ENCODE measurements at places on chromosomes 5 and 9.

DNA sequence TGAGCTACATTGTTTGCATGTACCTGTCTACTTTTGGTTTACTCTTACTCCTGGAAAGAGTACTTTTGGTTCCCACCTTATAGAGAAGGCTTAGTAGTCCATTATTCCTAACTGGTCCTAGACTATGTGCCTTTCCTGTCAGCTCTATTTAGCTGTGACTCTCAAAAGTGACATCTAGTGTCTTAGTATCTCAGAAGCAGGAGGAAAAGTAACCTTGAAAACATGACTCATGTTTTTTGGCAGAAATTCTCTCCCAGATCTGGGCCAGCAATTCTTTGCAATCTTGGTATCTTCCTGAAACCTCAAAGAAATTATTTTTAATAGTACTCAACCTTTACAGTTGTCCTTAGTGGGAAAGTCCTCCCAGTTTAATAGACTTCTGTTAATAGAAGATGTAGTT lies 691.7 kb upstream of the SEMA6A start:
- DNase-seq: no peak

DNA sequence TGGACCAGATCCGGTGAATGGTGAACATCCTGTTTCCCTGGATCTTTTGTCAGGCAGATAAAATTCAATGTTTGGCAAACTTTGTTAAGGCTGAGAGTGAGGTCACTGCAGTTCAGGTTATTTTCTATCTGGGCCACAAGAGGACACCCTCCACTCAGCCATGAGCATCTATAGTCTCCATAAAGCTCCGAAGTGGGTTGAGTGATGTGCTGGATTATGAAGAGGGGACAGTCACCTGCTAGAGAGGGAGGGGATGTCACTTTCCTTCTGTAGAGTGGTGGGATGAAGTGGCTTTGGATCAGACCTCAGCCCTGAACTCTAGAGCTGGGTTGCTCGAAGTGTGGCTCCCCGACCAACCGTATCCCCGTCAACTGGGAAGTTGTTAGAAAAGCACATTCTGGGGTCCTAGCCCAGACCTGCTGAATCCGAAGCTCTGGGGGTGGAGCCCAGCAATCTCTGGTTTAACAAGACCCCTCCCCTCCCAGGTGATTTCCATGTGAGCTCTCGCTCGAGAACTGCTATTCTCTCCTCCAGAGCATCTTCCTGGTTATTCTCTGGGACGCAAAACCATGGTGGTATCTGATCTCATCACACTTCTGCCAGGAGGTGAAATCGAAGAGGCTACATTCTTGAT lies 31.8 kb upstream of the FGF1 start:
- no peak for DNase-seq

- DNase-seq: no peak
Observed at GRCh38 chr9:127308652-127309434, 44.3 kb downstream of the GARNL3 start.

DNA sequence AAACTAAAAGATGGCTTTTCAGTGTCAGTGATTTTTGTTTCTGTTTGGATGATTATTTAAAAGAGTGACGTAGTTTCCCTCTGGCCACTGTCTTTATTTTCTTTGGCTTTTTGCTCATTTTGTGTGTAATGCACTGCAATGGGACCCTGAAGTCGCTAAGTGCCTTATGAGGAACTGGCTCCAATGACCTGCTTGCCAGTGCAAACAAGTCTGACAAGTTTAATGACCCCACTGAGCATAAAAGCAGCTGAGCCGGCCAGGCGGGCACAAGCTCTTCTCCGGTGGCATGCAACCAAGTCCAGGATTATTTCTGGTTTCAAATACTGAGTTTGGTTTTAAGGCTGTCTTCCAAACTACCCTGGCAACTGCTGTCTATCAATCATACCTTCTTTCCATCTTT lies 15.6 kb upstream of the GNA14 start:
- no peak for DNase-seq

DNA sequence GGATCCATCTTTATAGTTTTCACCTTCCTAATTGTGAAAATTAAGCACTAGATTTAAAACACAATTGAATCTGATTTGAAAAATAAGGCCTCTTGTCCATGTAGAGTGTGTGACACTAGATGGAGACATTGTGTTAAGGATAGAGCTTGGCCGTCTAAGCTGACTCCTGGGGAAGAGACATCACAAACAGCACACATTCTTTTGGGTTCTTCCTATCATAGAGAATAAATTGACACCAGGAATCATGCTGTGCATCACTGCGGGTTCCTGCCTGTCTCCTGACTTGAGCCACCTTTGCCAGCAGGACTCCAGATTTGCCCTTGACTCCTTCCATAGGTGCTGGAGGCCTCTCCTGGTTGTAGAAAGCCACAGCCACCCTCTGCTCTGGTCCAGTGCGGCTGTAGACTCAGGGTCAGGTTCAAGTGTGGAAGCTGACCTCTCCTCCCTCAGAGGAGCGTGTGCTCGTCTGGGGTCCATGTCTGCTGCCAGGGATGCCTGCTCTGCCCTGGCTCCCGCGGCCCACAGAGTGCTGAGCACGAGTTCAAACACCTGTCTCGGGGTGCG lies 11.2 kb downstream of the ROPN1L start:
- DNase-seq: no peak

DNA sequence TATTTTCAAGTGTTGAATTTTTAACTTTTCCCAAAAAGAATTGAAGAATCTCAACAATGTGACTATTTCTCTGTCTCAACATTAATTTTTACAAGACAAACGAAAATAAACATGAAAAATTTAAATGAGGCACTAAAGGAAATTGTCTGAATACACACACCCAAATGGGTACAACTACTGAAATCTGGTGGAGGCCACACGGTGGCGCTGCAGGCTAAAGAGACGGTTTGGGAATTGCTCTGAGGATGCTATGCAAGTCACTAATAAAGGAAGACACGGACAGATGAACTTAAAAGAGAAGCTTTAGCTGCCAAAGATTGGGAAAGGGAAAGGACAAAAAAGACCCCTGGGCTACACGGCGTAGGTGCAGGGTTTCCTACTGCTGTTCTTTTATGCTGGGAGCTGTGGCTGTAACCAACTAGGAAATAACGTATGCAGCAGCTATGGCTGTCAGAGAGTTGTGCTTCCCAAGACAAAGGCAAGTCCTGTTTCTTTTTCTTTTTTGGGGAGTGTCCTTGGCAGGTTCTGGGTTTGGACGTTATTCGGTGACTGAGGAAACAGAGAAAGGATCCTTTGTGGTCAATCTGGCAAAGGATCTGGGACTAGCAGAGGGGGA lies at the start of gene PCDHB10:
PCDHB10 (plus strand) TSS at position 244 of the 616 bp plus-strand sequence; CDS start at position 444, 200 bp downstream.
- peak; percentile 6 for DNase-seq

DNA sequence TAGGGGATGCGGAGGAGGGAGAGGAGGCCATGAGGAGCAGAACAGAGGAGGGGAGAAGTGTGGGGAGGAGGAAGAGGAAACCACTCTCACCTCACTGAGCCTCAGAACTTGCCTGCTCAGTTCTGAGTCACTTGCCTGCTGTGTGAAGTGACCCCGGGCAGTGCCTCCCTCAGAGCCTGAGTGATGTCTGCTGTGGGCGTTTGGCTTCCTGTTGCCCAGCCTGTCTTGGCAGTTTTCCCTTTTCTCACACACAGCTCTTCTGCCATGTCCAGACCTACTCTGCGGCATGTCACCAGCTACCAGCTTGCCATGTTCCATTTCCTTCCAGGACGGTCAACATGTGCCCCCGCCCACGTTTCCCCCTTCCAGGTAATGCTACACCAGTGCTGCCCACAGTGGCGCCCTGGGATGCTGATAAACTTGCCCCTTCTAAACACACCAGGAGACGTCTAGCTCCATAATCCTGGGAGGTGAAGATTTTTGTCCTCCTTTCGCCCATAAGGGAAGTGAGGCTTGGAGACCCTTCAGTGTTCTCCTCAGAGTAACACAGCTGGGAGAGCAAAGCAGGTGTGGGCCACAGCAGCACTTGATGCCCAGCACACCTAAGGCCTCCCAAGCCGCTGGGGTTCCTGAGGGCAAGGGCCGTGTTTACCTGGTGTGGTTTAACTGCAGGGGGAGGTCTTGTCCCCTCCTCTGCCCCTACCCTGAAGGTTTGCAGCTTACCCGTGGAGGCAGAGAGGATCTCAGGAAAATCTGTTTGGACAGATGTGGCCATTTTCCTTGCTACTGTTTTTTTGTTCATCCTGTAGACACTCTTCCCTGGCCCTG lies 63.8 kb upstream of the RNF130 start:
- no peak for DNase-seq

DNA sequence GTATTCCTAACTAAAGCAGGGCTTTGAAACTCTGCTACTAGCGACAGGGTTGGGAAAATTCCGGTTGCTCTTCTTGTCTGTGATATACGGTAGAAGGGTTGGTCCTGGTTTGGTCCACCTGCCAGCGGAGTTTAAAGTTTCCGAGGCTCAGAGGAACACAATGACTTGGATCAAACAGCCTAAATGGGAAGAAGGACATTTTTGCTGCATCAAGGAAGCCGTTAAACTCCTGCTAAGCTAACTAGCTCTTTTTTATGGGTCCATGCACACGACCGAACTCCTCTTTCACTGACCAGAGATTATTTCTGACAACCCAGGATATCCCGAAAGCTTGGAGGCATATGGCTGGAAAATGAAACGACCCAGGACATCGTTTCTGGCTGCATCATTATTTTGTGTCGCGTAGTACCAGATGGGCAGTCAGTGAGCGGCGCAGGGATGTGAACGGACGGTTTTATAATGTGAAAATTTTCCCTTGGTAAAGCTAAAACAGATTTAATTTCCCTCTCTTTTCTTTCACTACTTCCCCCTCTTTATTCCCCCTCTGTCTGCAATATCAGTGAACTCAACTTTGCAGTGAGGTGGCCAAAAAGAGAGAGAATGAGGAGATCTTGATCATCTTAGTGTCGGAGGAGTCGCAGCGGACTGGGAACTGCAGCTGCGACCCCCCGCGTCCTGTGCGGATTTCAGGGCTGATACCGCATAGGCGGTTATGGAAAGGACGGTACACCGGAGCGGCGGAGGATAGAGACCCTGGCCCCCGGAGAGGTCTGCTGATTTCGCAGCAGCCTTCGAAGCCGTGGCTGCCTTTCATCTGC lies at the start of gene LURAP1L:
LURAP1L (plus strand) TSS at position 160 of the 818 bp plus-strand sequence. CDS start 696 bp downstream, outside the sequence.
- no peak for DNase-seq

GRCh38 chr5:162591724-162592123 lies 524.2 kb downstream of the GABRG2 start:
- no peak for DNase-seq

DNA sequence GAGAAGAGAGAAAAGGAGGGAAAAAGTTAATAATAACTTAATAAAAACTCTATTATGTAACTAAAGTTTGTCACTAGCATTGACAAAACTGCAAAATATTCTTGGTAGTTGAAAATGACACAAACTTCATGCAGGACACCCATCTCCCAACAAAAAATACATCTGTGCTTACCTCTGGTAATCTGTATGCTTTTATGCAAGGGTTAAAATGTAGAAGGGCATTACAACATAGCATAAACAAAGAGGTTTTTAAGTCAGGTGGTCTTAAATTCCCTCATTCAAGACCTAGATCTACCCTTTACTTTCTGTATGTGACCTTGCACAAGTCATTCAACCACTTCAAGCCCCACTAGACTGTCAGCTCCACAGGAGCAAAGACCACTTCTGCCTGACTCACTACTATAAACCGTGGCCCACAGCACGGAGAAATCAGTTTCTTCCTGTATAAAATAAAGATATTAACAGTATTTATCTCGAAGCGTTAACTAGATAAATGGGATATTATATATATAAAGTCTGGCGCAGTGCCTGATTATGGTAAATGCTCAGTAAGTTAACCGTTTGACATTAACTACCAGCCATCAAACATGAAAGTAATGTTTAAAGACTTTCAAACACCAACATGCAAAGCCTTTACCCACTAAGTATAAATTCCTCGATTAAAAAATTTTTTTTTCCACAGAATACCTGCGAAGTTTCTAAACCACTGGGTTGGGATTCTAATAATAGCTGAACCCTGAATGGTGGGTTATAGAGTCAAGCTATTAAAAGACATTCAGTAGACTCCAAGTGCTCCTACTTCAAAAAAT lies 2.0 kb downstream of the FBXL17 start:
- no peak for DNase-seq

GRCh38 chr9:77805810-77806209 lies 157.7 kb upstream of the GNA14 start:
- DNase-seq: no peak

- DNase-seq: no peak
Observed at GRCh38 chr5:179266291-179267070, 78.8 kb downstream of the ADAMTS2 start.

GRCh38 chr5:180839227-180839626 lies 21.8 kb downstream of the ZFP62 start:
- no peak for DNase-seq

- DNase-seq: no peak
Observed at GRCh38 chr9:5442400-5443011, 4.8 kb upstream of the PLGRKT start.

DNA sequence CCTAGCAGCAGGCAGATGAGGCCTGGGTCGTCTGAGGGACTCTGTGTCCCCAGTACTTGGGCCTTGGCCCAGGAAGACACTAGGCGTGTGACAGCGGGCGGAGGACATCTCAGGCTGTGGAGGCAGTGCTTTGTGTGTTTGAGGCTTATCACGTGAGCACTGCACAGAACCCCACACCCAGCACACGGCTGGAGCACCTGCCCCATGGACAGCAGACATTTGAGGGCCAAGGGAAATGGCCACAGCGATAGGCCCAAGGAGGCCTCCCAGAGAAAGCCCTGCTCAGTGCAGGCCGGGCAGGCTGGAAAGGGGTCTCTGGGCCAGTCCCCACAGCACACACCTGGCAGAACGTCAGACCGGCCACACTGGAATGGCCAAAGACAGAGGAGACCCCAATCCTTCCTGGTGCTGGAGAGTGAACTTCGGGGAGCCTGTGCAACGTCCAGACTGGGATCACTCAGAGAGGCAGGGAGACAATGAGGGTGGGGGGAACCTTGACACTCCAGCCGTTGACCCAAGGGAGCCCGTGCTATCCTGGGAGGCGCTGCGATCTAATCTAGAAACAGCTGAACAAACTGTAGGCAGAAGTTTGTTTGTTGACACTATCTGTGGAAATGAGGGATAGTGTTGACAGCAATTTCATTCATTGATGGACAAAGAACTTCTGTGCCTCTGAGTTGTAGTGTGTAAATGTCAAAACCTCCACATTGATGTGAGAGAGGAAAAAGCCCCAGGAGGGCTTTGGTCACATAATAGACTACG lies 19.6 kb upstream of the FLT4 start:
- DNase-seq: no peak

GRCh38 chr9:115628426-115628825 lies 510.5 kb upstream of the TNC start:
- no peak for DNase-seq

- DNase-seq: peak; percentile 73
Observed at GRCh38 chr5:141650851-141651727, at the start of gene FCHSD1. Gene FCHSD1, minus strand, starts transcription at chr5:141651418. Its CDS starts 50 bp downstream, at chr5:141651368.

- no peak for DNase-seq
Observed at GRCh38 chr5:112289465-112289864, 129.6 kb downstream of the EPB41L4A start.

DNA sequence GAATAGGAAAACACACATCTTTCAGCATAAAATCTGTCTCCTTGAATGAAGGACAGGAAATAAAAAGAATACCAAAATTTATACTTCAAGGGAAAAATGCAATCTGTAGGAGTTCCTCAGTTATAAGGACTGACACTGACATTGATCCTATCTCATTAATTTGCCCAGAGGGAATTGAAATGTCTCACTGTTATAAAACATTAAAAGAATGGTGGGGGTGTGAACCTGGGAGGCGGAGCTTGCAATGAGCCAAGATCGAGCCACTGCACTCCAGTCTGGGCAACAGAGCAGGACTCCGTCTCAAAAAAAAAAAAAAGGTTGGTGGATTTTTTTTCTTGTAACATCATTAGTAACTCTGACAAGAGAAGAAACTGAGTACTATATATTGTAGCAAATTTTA lies 60.8 kb downstream of the TTLL11 start:
- DNase-seq: no peak

GRCh38 chr5:109668237-109668636 lies 21.5 kb upstream of the MAN2A1 start:
- no peak for DNase-seq

Measured in activated CD4-positive, alpha-beta T cell treated with anti-CD3 and anti-CD28 coated beads, Interleukin-2, amount 50 U/mL, for 1 hour (primary cell).